ENCODE measurements at places on chromosomes 6 and 20.

- peak; percentile 66 for DNase-seq
These were observed 74.7 kb upstream of the NOX3 start for GRCh38 chr6:155530219-155530834.

DNA sequence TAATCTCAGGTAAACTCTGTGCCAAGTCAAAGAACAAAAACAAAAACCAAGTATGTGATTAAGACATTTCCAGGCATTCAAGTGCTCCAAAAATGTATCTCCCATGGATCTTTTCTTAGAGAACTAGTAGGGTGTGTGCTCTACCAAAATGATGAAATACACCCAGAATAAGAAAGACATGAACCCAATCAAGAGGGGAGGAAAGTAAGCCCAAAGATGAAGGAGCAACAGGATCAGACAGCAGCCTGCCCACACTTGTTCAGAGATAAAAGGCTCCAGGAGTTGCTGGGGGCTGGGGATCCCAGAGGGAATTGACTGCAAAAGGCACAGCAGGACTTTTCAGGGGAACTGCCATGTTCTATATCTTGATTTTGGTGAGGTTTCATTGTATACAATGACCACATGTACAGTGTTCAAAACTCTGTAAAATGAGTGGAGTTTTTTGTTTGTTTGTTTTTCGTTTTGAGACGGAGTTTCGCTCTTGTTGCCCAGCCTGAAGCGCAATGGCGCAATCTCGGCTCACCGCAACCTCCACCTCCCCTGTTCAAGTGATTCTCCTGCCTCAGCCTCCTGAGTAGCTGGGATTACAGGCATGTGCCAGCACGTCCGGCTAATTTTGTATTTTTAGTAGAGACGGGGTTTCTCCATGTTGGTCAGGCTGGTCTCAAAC lies 24.4 kb downstream of the GCM1 start:
- no peak for DNase-seq

DNA sequence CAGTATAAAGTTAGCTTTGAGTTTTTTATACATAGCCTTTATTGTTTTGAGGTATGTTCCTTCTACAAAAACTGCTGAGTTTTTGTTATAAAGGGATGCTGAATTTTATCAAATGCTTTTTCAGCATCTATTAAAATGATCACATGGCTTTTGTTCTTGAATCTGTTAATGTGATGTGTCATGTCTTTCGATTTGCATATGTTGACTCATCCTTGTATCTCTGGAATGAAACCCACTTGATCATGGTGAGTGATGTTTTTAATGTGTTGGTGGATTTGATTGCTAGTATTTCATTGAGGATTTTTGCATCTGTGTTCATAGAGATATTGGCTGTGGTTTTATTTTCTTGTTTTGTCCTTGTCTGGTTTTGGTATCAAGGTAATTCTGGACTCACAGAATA lies 24.7 kb upstream of the BLCAP start:
- DNase-seq: no peak

DNA sequence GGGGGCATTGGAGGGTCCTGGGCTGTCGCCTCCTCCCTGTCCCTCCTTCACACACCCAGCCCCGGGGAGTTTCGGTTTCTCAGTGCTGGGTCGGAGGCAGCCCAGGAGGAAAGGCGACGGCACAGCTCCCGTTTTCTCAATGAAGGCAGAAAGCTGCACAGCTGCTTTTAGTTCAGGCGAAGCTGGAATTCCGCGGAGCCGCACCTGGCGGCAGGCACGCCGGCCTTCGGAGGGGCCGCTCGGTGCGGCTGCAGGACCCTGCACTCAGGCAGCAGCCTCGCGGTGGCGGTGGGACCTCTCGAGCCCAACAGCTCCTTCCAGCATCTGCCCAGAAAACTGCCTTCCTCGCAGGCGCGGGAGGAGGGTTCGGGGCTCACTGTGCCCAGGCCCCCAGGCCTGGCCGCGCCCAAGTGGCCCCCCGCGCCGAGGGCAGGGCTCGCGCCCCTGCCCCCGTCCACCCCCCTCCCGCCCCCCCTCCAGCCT lies 4.6 kb downstream of the FOXQ1 start:
- DNase-seq: no peak

- peak; percentile 81 for DNase-seq
These were observed 12.6 kb upstream of the EIF2S2 start for GRCh38 chr20:34124469-34125249.

DNA sequence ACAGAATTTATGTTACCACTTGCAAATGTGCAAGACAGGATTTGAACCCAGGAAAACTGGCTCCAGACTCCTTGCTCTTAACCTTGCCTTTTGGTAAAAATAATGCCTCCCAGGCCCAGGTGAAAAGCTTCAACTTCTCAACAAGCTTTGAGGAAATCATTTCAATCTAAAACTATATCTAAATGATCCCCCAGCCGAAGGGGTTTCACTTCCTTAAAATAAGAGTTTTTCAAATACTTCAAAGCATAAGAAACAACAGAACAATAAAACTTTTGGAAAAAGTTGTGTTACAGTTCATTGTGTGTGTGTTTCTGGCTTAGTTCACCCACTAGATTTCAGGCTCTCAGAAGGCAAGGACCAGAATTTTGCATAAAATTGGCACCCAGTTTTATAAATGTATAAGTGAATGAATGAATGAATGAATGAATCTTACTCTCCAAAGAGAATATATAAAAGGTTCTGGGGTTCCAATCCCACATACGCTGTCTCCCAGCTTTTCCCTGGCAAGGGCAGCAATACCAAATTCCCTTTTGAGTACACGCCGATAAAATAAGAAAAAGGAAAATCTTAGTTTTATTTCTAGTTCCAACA lies 5.4 kb downstream of the OR2H2 start:
- peak; percentile 61 for DNase-seq

- DNase-seq: no peak
These were observed 12.2 kb upstream of the CDKN1A start for GRCh38 chr6:36666287-36666686.

- no peak for DNase-seq
These were observed 123.7 kb downstream of the AKAP7 start for GRCh38 chr6:131258816-131259476.

- DNase-seq: no peak
These were observed 124.8 kb downstream of the AHI1 start for GRCh38 chr6:135372758-135373157.

DNA sequence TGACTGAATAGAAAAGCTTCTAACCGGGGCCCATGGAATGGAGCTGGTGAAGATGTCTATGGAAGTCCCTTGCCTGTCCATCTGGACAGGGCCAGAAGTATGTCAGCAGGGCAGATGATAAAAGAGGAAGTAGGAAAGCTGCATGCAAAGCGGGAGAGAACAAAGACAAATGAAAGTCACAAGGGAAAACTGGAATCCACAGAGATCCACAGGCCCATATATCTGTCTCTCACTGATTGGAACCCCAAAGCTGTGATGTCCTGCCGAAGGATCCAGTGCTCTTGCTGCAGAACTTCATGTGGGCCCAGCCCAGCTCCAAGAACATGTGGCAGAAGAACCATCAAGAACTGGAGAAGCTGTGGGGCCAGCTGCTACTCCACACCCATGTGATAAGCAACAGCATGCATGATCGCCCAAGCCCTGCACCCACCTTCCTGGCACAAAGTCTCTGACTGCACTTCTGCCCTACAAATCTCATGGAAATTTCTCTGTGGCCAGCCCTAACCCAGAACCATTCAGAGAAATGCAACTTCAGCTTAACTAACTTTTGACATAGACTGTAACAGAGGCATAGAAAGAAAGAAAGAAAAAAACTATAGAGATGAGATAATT lies 716.0 kb downstream of the KIF16B start:
- peak; percentile 84 for DNase-seq

DNA sequence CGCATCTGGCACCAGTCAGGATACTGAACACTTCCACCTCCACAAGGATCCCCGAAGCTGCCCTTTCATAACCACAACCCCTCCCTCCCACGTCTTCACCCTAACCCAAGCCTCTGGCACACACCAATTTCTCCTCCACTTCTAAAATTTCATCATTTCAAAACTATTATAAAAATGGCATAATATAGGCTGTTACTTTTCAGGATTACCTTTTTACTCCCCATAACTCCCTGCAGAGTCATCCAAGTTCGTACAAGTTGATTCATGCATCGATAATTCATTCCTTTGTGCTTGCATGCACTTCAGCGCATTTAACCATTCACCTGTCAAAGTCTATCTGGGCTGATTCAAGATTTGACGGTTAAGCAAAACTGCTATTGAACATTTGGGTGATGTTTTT lies 30.6 kb upstream of the LY86 start:
- DNase-seq: no peak

DNA sequence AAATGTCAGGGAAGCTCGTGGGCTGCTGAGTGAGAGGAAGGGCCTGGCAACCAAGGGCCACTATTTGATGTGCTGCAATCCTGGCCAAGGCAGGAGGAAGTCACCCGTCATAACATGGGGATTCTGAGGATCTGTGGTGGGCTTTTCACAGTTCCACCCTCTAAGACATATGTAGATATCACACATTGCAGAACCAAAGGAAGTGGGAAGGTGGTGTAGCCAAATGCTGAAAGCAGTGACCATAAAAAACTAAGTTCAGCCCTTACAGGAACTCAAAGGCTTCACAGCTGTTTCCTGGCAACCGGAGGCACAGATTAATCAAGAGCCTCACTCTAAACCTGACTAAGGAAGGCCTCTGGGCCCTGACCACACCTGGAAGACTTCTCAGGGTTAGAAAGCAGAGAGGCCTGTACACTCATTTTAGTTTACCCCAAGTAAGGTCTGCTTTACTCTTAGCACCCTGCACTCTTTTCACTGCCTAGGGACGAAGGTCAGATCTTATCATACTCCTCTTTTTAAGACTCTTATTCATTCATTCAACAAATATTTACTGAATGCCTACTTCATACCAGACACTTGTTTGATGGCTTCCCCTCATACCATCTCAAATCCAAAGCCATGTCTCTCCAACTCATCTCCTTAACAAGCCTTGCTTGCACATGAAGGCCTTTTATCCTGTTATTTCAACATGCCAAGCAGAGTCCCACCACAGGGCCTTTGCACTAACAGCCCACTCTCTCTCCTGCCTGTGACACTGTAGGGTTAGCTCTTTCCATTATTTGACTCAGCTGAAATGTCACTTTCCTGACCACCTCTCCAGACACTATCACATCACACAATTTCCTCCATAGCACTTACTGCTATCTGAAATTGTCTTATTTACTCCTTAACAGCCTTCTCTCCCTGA lies 2.6 kb downstream of the UBE2V1 start:
- DNase-seq: peak; percentile 79

- no peak for DNase-seq
These were observed 218.8 kb downstream of the ESR1 start for GRCh38 chr6:152026291-152026690.

DNA sequence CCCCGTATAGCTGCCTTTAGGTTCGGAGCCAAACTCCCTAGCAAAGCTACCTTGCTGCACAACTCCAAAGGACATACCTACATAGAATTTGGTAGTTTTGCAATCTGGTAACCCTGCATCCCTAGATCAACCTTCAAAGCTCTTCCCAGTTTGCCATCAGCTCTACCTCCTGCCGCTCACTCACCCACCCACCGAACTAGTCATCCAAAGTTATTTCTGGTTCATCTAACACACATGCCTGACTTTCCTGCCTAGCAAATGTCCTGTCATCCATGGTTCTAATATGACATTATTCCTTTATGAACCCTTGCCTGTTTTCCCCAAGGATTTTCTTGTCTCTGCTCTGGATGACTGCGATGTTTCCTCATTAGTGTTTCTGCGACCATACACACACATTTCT lies 21.6 kb downstream of the SPAG4 start:
- DNase-seq: no peak

DNA sequence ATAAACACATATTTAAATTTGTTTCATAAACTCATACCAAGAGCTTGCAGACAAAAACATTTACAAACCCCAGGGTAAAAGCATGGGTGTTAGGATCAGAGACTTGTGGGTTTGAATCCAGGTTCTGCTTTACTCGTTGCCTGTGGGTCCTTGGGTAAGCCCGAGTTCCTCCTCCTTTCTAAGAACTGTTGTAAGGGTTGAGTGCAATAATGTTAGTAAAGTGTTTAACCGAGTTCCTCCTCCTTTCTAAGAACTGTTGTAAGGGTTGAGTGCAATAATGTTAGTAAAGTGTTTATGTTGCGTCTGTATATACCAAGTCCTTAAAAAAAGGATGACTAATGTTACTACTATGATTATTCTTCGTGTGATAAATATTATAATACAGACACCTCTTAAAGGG lies 18.7 kb downstream of the CCDC170 start:
- DNase-seq: no peak

DNA sequence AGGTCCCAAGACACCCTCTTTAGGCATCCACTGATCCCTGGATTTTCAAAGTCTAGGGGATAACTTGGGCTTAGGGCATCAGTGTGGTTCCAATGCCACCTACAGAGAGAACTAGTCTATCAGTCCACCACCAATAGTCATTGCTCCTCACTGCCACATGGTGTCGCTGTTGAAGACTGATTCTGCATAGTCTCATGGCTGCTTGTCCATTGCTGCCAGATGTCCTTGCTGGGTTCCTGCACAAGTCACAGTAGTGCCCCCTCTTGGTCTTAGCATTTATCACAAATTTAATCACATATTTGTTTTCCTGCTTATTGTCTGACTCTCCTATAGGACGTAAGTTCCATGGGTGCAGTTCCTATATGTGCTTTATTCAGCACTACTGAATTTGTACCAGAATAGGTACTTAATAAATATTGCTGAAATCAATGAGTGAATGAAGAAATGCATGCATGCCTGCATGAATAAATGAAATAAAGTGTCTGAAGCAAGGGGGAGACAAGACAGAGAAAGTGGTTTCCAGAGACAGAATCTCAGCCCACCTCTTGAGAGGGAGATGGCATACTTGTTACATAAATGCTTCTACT lies 45.9 kb upstream of the RALY start:
- DNase-seq: peak; percentile 87

- DNase-seq: peak; percentile 19
These were observed 53.0 kb downstream of the DEK start for GRCh38 chr6:18211338-18211737.

DNA sequence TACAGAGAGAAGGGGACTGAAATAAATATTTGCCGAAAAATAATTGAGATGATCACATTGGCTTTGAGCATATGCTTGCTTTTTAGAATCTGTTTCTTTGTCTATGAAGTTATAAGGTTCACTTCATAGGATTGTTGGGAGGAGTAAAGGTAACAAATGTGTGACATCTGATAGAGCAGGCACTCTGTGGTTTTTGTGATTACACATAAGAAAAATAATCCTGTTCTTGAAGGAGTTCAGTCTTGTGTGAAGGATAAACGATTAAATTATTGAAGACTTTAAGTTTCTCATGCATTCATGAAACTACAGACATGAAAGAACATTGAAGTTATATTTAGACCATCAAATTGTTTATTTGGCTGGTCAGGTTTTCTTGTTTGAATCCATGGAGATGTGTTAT lies 45.0 kb downstream of the QKI start:
- DNase-seq: no peak

- no peak for DNase-seq
These were observed 190.9 kb downstream of the MAFB start for GRCh38 chr20:40497899-40498691.

GRCh38 chr6:93496548-93496947 lies 77.2 kb upstream of the EPHA7 start:
- no peak for DNase-seq

GRCh38 chr6:43428874-43429273 lies 1.5 kb downstream of the ABCC10 start:
- DNase-seq: peak; percentile 19
